ENCODE measurements at places on chromosomes 3 and 15.

DNA sequence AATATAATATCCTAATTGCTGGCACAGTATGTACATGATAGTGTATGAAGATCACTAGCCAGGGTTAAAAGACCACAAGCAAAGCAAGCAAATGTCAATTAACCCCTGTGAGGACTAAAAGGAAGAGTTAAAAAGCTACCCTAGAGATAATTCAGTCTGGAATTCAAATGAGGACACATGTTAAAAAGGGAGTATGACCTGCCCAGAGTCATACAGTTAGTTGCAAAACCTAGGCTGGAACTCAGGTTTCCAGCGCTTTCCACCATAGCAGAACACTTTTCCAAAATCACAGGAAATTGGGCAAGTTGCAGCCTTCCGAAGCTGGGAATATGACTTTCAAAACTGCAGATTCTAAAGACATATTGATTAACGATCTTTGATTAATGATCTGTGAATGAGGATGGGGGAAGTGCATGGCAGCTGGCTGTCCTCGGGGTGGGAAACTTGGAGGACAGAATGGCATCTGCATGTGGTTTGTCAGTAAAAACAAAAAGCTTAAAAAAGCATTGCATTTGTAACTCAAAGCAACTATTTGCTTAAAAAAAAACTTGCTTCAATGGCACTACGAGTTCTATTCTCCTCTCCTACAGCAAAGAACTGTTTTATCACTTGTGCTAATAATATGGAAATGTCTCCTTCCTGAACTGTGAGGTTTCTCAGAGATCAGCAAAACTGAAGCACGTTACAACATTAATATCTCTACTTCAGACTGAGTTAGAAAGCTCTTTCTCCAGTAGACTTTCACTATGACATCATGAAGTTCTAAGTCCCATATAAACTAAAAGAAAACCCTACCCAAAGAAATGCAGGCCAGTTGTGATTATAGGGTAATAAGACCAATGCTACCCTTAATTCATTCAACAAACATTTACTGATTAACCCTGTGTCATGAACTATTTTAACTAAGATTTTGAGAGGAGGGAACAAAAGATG, 46.2 kb downstream of the IGSF11 start:
- no peak for DNase-seq

DNA sequence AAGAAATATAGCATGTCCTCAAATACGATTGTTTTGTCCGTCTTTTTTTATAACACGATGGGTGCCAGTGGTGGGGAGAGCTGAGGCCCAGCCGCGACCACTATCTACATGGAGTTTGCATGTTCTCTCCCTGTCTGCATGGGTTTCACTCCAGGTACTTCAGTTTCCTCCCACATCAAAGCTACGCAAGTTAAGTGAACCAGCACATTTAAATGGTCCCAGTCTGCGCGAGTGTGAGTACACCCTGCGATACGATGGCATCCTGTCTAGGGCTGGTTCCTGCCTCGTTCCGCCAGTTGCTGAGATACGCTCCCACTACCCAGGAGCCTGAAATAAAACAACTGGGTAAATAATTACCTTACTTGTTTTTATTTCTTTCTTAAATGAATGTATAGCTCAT, 40.6 kb downstream of the ATP13A3 start:
- DNase-seq = no peak

DNA sequence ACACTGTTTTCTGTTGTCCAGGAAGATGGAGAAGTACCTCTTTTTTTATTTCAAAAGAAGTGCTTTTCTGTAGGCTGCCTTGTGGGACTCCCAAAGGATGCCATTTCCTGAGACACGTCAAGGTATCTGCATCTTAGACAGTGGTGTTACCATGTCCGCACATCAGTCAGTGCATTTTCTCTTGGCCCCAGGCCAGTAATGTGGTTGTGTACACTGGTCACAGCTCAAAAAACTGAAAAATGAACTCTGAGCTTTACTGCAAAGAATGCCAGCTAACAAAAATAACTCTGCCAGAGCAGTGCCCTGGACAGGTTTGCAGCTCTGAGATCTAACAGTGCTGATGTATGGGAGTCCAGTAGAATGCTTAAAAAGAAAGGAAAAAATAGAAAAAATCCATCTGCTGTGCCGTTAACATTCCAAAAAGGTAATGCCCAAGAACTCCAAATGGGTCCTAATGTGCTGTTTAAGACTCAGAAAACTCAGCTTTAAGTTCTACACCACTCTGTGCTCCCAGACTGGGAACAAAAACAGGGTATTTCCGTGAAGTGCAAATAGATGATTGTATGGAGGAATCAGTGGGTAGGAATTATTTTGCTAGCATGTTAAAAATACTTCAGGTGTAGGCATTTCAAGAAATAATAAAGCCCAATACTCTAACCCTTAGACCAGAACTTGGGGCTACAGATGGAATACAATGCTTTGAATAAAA, 315.9 kb downstream of the FEZF2 start:
- DNase-seq = no peak

GRCh38 chr15:31487811-31488436, 161.3 kb downstream of the KLF13 start:
- DNase-seq = no peak
